ENCODE measurements at places on chromosomes 16 and 17.

GRCh38 chr17:58420827-58421226 lies 3.5 kb upstream of the RNF43 start:
- DNase-seq, result no peak

GRCh38 chr16:66622863-66623262 lies 18.4 kb downstream of the CMTM3 start:
- no peak for DNase-seq

- no peak for DNase-seq
These were observed 3.1 kb downstream of the PHAF1 start for GRCh38 chr16:67112591-67113399.

DNA sequence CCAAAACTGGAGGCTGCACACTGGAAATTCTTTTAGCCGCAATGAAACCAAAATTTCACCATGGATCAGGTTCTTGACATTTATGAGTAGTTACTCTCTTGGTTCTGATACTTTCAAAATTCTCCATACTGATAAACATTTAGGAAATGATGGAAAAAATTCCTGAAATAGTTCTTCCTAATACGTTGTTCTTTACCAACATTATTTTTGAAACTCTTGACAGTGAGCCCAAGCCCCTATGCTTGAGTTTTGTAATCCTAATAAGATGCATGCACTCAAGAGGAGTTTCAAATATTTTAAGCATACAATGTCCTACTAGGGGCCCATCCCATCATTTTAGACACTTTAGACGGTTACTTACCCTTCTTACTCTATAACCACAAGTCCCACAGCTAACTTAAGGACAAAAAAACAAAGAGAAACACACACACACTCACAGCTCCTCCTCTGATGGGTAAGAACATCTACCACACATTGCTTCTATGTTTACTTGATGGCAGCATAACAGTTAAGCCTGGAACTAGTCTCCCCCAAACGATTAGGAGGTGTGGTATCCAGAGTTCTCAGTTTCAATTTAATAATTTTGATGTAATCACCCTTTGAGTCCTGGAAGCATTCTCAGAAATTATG lies 3.7 kb downstream of the VEZF1 start:
- DNase-seq, result no peak

DNA sequence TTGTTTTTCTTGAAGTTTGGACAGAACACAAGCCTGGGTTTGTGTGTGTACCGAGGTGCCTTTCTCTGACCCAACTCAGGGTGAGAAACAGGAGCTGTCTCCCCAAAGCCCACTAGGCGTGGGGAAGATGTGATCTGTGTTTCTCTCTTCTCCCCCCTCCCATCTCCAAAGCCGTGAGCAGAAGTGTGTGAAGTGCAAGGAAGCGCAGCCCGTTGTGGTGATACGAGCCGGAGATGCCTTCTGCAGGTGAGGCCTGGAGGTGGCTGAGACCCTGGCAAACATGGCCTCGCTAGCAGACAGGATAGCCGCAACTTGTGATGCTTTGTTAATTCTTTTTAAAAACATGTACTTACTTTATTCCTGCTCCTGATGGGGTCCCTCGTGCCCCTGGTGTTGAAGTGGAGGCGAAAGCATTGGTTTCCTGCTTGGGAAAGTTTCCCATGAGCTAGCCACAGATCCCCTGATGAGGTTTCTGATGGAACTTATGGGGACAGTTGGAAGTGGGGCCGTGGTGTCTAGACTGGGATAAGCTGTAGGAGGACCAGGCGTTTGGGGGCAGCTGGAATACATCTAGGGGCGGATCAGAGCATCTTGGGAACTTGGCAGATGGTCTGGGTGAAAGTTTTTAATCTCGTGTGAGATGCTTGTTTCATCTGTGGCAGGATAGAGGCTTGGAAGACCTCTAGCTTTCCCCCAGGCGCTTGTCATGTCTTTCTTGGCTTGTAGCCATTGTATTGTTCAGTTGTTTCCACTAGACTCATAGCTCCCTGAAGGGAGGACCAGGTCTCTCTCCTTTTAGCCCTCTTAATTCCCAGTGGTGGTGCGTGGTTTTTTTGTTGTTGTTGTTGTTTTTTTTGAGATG lies 893 bp downstream of the CTU2 start:
- no peak for DNase-seq

DNA sequence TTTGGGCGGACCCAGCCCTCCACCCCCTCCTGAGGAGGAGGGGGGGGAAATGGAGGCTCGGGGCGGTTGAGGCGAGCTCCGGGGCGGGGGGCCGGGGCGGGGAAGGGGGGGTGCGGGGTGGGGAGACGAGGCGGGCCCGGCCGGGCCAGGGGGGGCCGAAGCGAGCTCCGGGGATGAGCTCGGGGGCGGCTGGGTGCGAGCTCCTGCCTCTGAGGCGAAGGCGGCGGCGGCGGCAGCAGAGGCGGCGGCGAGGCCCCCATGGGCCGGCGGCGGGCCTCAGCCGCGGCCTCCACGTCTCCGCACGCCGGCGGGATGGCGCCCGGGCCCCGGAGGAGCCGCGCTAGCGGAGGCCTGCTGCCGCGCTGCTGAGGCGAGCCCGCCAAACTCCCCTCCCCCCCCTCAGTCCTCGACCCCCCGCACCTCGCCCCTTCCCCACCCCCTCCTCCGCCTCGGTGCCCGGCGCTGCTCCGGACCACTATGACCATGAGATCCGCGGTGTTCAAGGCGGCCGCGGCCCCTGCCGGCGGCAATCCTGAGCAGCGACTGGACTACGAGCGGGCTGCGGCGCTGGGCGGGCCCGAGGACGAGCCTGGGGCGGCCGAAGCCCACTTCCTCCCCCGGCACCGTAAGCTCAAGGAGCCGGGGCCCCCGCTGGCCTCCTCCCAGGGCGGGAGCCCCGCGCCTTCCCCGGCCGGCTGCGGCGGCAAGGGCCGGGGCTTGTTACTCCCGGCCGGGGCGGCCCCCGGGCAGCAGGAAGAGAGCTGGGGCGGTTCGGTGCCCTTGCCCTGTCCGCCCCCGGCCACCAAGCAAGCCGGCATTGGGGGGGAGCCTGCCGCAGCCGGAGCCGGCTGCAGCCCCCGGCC lies 596 bp downstream of the MSL1 start:
- DNase-seq, result peak; percentile 72

DNA sequence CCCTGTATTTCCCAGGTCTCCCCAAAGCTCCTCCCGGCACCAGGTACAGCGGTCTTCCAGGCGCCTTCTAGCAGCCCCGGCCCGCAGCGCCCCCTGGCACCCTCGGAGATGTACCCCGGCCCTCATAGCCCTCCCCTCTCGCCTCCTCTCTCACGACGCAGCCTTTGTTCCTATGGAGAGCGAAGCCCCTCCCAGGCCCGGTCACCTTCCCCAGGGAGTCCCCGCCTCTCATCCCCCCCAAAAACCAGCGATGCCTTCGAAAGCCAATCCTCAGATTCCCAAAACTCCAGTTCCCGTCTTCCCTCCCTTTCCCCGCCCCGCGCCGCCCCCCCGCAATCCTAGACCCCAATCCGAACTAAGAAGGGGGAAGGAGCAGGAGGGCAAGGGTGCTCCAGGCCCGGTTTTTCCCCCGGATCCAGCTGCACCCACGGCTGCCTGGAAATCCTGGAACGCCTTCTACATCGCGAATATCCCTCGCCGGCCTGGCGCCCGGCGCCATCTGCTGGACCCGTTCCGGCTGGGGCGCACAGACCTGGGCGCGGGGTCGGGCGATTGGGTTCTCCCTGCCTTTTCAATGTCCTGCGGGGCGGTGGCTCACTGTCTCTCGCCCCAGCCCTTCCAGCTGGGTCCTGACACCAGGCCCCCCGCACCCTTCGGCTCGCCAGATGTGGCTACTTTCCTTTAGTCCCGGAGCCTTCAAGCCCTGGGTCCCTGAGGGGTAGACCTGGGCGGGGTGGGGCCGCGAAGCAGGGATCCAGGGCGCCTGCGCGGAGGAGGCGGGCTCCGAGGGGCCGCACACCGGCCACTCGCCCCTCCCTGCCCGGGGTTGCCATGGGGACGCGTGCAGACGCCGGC lies at the start of gene DNAH2:
TSS of gene DNAH2 (plus strand) at position 844 of the 855 bp plus-strand sequence. CDS start 1,991 bp downstream, outside the sequence.
- DNase-seq, result peak; percentile 87

GRCh38 chr16:85746460-85747215 lies 4.3 kb downstream of the C16orf74 start:
- DNase-seq, result no peak

Measured in BE2C (cell line).